ENCODE measurements at places on chromosomes 16 and 17.

GRCh38 chr17:14245002-14245401 is 8.3 kb upstream of the CDRT15 start:
- DNase-seq: no peak

GRCh38 chr16:14070555-14070876 is 603 bp upstream of the MRTFB start:
- DNase-seq: no peak

- no peak for DNase-seq
Observed at GRCh38 chr16:86618431-86619238, 40.3 kb downstream of the FOXL1 start.

- no peak for DNase-seq
Observed at GRCh38 chr16:88045820-88046303, 94.6 kb downstream of the BANP start.

- no peak for DNase-seq
Observed at GRCh38 chr16:72198771-72199201, 26.8 kb upstream of the PMFBP1 start.

DNA sequence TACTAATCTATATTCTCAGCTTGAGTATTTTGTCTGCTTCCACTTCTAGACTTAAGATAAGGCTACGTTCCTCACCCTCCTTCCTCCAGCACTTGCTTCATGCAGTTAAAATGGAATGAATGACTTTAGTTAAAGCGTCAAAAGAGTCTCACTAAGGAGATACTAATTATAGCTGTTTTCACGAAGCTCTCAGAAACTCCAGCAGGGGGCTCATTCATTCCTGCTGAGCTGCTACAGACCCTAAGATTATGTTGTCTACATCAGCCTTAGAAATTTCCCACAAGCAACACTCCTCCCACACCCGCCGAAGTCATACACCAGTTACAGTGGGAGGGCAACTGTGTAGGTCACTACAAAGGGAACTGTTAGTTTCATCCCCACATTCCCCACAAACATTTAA is 57.0 kb upstream of the KIFC3 start:
- DNase-seq: peak; percentile 24

DNA sequence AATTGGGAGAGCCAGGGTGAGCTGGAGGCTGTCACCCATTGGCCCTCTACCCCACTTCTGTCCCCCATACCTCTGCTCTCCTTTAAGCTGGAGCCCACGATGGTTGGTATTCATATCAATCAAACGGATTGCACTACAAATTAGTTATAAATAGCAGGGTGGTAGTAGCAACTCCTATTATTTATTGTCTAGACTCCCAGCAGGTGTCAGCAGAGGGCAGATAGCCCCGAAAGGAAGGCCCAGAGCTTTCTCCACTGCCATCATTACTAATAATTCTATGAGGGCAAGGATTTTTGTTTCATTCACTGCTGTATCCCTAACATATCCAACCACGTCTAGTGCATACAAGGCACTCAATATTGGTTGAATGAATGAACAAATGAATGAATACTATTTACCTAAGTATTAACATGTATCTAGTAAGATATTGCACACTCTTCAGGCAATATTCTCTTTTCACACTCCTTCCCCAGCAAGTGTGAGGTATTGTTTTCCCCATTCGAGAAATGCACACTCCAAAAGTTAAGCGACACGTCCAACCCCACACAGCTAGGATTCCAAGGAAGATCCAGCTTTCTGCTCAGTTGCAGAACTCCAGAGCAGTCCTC is 6.3 kb downstream of the C17orf50 start:
- no peak for DNase-seq

DNA sequence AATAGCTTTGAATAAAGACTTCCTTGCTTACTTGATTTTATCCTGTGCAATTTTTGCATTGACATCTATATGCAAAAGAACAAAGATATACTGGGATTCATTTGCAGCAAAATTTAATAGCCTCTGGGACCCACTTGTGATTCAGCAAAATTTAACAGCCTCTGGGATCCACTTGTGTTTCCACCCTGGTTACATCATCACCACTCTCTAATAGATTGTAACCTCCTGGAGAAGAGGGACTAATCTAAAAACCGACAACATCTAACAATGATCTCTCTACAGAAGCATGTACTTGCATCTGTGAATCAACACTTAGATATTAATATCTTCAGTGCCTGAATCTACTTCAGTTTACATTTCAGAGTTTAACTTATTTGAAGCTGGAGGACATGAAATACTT is 202.0 kb upstream of the CPHXL start:
- DNase-seq: no peak

DNA sequence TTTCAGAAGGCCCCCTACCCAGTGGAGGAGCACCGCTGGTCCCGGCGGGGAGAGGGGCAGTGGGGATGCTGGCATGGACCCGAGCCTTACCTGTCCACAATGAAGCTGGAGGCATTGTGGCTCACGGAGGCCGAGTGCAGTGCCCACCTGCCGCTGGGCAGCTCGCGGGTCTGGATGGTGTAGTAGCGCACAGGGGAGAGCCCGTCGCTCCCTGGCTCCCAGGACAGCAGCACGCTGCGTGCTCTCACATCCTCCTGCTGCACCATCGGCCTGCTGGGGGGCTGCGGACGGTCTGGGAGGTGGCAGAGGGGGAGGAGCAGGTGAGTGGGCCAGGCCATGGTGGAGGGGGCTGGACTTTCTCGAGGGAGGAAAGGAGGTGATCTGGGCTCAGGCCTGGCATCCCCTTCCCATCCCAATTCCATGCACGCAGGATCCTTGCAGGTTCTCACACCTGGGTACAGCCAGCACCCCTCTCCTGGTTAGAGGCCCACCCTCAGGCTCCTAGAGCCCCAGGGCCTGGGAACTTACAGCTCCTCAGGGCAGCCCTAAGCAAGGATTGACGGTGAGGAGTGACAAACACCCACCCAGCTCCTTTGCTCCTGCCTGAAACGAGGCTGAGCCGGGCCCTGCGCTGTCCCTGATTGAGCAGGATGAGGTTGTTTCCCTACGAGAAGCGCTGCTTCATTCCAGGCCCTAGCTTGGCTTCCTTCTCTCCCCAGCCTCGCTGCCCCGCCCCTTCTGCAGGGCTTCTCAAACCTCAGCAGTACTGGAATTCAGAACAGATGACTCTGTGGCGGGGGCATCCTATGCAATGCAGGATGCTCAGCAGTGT is 76.2 kb upstream of the CDC42EP4 start:
- no peak for DNase-seq

DNA sequence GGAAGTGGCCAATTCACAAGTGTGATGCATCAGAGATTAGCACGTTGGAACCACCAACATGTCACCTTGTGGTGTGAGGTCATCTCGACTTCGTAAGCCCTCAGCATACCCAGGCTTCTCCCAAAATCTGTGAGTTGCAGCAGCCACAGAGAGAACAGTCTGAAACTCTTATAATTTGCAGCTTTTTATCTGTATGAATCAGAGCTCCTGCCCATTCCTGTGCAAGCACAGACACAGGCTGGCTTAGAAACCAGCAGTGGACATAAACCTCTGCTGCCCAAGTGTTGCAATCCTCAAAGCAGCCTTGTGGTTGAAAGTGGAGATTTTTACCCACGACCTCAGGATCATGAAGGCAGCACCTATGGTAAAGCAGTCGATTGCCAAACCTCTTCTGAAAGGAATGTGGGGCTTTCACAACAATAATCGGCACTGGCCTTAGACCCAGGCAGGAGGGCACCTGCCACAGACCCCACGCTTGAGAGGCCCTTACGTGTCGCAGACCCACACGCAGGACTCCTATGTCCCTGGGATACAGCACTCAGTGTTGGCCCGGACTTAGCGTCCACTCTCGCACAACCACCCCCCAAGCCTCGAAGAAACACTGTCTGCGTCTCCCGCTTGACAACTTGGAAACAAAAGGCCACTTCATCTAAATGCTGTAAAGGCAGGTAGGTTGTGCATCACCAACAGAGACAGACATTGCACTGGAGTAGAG is 24.5 kb upstream of the OSGIN1 start:
- no peak for DNase-seq

DNA sequence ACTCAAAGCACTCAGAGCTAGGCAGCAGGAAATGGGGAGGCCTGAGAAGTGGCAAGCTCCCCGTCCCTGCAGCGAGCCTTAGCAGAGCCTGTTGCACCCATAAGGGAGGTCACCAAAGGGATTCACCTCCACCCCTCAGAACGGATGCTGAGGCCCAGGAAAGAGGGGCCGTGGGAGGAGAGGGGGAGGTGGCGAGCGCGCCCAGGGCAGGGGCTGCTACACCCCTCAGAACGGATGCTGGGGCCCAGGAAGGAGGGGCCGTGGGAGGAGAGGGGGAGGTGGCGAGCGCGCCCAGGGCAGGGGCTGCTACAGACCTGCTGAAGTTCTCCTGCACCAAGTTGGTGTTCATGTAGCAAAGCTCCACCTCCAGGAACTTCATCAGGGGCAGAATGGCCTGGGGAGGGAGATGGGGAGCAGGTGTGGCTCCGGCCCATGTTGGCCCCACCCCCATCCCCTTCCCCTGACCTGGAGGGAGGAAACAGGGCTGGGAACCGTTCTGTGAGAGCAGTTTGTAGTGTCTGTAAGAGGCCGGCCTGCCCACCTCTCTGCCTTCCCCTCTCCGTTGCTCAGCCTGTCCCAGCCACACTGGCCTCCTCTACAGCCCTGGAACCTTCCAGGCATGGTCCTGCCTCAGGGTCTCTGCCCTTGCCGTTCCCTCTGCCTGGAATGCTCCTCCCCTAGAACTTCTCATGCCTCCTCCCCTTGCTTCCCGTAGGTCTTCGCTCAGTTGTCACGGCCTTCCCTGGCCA is 11.4 kb downstream of the UNC13D start:
- DNase-seq: no peak

DNA sequence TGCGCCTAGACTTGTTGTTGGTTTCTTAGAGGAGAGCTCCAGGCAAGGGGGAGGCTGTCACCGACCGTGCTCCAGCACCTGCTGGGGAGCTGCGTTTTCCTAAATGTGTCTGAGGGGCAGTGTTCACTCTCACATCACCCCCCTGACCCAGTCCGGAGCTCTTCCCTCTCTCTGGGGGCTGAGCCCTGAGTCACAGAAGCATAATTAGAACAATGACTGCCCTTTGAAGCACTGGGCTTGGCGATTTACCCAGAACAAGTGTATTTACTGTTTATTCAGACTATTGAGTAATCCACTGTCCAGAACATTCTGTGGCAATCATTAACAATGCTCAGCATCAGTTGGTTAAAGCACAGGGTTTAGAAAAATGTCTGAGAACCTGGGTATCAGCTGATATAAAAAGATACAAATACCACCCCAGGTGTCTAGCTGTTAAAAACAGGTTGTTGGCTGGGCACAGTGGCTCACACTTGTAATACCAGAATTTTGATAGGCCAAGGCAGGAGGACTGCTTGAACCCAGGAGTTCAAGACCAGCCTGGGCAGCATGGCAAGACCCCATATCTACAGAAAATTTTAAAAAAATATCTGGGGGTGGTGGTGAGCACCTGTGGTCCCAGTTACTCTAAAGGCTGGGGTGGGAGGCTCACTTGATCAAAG is 8.1 kb downstream of the CES4A start:
- DNase-seq: no peak

DNA sequence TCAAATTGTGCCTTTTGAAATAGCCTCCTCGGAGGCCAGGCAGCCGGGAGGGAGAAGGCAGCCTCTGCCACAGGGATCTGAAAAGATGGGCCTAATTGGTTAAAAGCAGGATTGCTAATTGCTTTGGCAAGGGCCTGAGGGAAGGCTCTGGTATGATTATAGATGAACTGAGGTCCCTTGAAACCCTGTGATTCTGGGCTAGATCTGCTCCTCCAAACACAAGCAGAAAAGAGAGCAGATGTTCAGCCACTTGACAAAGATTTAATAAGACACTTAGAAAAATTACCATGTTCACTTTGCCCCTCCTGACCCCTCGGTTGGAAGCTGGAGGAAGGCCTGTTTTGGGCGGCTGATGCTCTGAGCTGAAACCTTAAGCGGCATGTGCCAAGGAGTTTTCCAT is 209.5 kb upstream of the MPHOSPH6 start:
- no peak for DNase-seq

GRCh38 chr17:21476867-21477266 is 100.7 kb downstream of the KCNJ12 start:
- no peak for DNase-seq

DNA sequence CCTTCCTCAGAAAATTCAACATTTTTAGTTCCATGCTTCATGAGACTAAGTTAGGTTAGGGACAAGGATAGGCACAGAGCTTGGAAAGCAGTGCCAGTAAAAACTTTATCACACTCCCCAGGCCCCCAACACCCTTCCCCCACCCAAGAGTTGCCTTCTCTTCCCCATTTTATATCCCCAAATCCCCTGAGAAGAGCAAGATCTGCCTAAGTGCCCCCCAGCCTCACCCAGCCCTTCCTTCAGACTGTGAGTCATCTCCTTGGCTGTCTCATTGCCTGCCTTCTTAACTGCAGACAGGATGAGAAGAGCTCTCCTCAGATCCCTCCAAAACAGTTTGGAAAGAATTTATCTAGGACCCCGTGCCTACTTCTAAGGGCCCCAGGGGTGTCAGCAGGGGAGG is 55.8 kb downstream of the NEUROD2 start:
- no peak for DNase-seq

DNA sequence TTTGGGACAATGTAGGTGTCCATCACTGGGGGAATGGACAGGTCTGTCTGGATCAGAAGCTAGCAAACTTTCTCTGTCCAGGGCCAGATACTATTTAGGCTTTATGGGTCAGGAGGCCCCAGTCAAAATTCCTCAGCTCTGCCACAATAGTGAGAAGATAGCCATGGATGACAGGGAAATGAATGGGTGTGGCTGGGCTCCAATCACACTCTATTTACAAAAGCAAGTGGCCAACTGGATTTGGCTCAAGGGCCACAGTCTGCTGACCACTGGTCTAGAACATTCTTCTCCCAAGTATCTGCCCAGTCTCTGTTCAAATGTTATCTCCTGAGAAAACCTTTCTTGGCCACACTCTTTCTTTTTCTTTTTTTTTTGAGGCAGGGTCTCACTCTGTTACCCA is 339.9 kb downstream of the SOX9 start:
- no peak for DNase-seq

DNA sequence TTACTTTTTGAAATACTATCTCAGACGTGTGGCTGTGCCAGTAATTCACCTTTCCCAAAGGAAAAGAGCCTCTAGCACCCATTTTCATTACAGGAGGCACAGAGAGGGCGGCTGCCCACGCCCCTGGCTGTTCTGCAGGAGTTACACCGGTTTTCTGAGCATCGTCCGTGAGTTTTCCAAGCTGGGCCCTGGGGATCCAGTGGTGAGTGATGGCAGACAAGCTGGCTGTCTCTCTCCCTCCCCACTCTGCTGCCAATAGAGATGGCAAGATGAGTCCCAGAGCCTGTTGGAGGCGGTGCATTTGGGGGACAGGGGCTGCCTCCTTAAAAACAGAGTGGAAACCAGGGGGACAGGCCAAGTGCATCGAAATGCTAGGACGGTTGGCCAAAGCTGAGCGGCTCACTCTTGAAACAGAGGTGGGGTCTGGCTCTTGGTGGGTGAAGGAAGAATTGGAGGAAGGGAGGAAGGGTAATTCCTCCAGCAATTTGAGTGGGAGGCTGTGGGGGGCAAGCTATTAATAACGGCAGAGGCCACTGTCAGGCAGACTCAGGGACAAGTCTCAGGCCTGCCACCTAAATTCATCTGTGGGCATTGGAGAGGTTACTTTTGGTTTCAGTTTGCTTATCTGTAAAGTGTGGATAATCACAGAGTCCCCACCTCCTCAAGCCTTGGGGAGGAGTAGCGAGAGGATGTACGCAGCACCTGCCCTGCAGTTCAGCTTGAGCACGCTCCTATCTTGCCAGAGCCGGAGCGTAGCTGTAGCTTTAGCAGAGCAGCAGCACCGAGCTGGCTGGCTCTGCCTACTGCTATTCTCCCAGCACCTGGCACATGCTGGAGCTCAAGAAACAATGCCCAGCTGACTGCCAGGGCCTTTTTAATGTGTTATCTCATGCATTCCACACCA is 7.5 kb upstream of the NOS2 start:
- no peak for DNase-seq

GRCh38 chr17:43517615-43518386 is 28.3 kb downstream of the ETV4 start:
- no peak for DNase-seq

Data from NCI-H1417 treated with DMSO at 0.1 percent for 48 hours (cell line).